Fibroblast of skin of right biceps (primary cell): ENCODE measurements at places on chromosomes 3 and 15.

DNA sequence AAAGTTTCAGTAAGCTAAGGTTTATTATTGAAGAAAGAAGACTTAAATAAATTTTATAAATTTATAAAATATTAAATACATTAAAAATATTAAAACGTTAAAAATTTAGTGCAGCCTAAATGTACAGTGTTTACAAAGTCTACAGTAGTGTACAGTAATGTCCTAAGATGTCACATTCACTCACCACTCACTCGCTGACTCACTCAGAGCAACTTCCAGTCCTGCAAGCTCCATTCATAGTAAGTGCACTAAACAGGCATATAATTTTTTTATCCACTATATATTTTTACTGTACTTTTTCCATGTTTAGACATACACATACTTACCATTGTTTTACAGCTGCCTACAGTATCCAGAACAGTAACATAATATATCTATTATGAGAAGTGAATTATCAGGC, 51.5 kb downstream of the TJP1 start:
- DNase-seq, result peak; percentile 52

DNA sequence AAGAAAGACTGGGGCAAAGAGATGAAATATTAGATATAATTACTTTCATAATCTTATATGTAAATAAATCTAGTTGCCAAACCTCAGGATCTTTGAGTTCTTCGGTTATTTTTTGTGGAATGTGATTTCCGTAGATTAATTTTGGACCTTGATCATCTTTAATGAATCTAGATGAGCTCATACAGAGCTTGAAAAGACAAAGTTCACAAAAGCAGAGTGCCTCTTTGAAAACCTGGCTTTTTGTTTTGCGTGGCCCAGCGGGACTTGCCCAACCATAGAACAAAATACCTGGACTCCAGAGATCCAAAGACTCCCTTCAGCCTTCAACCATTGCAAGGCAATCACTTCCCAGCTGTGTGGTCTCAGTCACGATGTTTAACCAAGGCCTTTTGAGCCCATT, 54.8 kb upstream of the CHST2 start:
- DNase-seq, result no peak

GRCh38 chr3:112403103-112403502, 70.1 kb downstream of the CD200 start:
- no peak for DNase-seq

GRCh38 chr15:44715142-44715796, 4.0 kb downstream of the B2M start:
- no peak for DNase-seq

DNA sequence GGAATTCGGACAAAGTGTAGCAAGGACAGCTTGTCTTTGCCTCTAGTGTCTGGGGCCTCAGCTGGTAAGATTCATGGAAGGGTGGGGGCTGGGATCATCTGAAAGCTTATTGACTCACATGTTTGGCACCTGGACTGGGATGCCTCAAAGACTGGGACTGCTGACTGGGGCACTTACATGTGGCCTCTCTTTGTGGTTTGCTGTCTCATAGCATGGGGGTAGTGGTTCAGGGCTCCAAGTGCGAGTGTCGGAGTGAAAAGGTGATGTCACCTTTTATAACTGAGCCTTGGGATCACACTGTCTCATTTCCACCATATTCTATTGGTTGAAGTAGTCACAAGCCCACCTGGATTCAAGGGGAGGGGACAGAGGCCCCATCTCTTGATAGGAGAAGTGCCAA, 6.8 kb downstream of the MFSD1 start:
- DNase-seq, result peak; percentile 91

DNA sequence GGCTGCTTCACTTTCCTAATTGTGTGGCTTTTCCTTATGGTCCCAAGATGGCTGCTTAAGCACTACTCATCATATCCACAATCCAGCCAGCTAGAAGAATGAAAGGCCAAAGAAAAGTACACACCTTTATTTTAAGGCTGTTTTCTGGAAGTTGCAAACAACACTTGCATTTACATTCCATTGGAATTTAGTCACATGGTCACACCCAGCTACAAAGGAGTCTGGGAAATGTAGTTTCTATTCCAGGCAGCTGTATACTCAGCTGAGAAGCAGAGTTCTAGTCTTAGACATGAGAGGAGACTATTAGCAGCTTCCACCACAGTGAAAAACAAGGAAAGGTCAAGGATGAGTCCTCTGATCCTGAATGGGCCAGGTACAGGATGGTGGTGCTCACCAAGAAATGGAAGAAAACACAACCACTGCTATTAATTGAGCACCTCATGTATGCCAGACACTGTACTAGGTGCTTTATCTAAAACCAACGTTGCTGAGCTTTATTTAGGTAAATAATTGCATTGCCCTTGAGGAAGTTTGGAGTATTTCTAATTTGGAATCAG, 28.0 kb upstream of the ATG7 start:
- DNase-seq, result peak; percentile 32

DNA sequence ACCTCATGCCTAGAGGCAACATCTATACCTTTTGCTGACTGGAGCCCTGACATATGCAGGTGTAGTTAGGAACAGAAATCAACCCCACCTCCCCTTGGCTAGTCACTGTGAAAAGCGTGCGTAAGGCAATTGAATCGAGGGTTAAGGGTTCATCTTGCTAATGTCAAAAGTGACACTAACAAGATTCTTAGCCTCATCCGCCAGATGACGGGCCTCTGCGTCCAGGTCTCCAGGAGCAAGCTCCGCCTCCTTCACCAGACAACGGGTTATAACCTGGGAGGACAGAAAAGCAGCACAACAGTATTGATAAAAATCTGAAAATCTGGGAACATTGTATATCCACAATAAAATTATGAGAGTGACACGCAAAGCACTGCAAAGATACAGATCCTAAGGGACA, 4.7 kb downstream of the SELENOS start:
- no peak for DNase-seq

GRCh38 chr3:119619094-119619493, 21.4 kb downstream of the PLA1A start:
- no peak for DNase-seq

DNA sequence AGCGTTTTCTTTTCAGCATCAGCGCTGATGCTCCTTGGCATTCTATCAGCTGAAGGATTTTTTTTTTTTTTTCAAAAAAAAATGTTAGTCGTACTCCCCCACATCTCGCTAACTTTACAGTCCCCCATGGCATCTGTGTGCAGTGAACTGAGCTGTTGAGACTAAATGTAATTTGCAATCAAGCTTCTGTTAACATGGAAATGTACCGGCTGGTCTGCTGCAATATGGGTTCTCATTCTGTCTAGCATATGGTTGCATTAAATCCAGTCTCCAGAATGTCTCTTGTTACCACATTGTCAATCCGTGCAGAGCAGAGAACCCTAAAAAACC, 32.2 kb upstream of the TPRG1 start:
- DNase-seq, result no peak

- no peak for DNase-seq
Measured at GRCh38 chr3:155919728-155920127, 49.3 kb downstream of the GMPS start.

GRCh38 chr3:60033901-60034453, 984.2 kb upstream of the CFAP20DC start:
- DNase-seq, result no peak

DNA sequence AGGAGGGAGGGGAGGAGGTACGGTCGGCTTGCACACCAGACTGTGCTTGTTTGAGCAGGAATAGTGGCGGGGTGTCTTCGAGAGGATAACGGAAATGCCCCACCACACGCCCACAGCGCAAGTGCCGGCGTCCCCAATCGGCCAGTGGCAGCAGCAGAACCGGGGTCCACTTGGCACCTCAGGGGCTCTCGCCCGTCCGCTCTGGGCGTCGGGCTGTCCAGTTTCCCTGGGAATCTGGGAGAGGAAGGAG, 53.7 kb downstream of the CCDC54 start:
- DNase-seq, result peak; percentile 17

DNA sequence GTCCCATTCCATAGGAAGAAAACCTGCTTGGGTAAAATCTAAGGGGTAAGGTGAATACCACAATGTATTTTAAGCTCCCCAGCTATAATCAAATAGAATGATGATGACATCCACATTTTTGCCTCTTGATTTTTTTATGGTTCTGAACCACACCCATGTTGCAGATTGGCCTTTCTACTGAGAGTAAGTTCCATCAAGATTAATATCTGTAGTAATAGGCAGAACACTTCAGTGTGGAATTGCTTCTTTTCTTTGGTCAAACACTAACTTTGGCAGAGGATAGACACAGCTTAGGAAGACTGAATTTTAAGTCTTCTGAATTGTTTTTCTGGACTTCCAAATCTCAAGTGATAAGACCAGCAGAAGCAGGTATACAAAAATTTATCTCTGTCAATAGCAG, 27.0 kb downstream of the PLS1 start:
- DNase-seq, result no peak

GRCh38 chr3:46705751-46706552, 4.8 kb downstream of the TMIE start:
- DNase-seq, result peak; percentile 88

DNA sequence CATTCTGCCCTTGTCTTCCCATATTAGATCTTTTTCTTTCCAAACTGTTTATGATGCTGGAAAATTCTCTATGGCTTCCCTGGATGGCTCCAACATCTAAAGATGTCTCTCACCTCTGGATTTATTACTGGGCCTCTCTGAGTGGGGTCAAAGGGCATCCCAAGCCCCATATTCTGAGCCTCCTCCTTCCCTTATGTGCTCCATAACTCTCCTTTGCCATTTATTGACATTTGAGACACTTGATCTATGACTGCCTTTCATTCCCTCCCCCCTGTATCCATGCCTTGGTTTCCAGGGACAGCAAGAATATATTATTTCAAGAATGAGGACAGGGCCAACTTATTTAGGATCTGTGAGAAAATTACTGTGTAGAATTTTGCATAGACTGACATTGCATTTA, 369.3 kb upstream of the ONECUT1 start:
- DNase-seq, result no peak

GRCh38 chr15:79677241-79677640, 219.6 kb downstream of the MTHFS start:
- DNase-seq, result no peak

GRCh38 chr3:98602078-98602678, 8.8 kb upstream of the CPOX start:
- peak; percentile 65 for DNase-seq

GRCh38 chr3:120841264-120841663, 66.7 kb upstream of the STXBP5L start:
- DNase-seq, result no peak

DNA sequence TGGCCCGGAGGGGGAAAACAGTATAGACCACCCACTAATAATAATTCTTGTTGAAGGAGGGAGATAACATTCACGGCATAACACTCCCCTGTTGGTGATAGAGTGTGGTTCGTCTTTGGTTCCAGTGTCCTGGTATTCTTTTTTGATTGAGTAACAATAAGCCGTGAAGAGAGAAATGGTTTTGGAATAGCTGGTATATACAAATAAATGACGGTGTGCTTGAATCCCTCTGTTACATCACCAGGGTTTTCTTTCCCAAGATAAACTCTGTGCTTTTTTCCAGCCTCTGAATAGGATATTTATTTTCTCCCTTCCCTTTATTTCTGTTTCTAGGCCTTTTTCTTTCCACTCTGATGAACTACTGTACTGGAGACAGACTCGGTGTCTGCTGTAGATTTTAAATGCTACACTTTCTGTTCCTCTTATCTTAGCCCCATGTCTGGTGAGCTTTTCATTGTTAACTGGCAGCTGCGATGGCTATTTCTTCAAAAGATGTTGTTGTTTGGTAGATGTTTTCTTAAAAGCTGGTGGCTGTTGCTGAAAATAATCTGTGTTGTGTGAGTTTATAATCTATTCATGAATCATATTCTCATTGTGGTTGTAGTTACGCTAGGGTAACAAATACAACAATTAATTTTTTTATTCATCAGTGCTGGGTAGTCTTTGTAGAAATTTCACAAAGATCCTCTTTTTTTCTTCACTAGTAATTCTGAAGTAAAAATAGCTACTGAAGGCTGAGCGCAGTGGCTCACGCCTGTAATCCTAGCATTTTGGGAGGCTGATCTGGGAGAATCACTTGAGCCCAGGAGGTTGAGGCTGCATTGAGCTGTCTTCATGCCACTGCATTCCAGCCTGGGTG, 15.5 kb upstream of the SCAANT1 start:
- DNase-seq, result no peak

- DNase-seq, result peak; percentile 68
Measured at GRCh38 chr3:170419557-170420087, 954 bp downstream of the CLDN11 start.

- no peak for DNase-seq
Measured at GRCh38 chr3:72246685-72247084, 461.7 kb upstream of the PROK2 start.

DNA sequence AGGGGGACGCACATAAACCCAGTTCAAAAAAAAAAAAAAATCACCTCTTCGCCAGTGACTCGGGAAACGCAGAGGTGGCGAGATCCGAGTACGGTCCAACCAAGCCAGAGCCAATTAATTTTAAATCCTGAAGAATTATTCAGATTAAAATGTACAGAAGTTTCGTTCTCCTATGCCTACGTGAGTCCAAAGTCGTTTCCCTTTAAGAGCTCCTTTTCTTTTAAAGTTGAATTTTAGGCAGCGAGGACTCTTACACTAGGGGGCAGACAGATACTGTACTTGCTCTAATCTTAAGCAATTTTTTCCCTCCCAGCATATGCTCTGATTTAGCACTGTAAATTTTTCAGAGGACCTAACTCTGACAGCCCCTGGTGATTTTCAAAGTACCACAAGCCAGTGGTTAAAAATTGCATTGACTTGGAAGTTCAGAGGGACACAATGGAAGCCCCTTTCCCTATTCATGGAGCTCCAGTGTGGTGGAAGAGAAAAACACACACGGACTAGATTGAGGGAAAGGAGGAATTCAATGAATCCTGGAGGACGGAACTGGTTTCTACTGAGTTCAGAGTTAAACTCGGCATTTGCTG, 3.3 kb upstream of the NR2F2 start:
- DNase-seq, result peak; percentile 89

GRCh38 chr3:132787616-132788300, 65.5 kb upstream of the NPHP3 start:
- peak; percentile 40 for DNase-seq

DNA sequence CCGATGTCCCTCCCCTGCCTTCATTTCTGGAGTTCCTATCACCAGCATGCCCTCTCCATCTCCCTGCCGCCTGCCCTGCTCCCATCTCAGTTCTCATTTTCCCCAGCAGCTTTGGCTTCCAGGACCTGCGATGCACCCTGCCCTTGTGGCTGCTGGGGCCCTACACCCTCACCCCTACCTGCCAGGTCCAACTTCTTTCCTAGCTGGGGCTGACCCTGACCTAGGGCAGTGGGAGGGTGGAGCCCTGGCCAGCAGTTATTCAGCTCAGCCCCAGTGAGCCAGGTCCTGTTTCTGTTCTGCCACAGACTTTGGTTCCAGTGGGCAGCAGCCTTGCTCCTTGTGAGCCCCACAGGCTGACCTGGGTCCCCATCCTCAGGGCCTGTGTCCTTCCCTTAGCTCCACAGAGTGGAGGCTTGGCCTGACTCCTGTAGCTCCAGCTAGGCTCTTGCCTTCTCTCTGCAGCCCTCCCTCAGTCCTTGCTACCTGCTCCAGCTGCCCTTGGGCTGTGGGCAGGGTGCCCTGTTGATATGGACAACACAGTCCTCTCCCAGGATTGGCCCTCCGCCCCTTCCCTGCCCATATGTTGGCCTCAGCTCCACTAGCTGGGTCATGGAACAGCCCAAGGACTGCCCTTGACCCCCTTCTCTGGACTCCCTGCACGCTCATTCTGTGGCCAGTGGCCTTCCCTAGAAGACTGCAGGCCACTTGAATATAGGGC, 34.7 kb upstream of the PDE8A start:
- no peak for DNase-seq
